ENCODE measurements at places on chromosomes 1 and 21.

DNA sequence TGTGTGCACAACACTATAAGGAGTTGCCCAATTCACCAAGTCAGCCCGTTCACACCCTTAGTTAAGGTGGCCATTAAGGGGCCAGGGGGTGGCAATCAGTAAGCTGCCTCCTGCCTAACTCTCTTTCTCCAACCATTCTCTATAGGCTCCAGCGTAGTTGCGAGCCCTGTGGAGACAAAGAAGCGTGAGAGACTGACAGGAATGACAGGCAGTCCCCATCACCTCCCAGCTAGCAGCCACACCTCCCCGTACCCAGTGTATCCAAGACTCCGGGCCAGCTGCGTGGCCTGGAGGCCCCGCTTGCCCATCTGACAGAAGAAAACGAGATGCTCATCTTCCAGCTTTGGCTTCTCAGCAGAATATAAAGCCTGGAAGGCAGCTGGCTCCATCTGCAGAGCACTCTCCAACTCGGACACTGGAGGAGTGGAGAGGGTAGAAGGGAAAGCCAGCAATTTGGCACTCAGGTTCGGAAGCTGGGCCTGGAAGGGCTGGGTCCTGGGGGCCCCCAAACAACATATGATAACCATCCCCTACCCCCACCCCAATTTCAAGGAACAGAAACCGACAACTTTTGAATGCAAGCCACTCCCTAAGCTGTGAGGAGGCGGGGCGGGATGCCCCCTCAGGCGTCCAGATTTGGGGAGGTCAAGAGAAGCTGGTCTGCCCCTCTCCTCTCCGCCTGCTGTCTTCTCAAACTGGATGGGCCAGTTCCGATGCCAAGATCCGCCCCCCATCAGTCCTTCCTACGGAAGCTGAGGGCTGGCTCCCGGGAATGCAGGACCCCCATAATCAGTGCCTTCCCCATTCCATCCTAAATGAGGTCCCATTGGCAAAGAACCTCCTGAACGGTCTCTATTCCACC is 872 bp downstream of the TSTD1 start:
- no peak for DNase-seq

- no peak for DNase-seq
These were observed 6.1 kb downstream of the STX12 start for GRCh38 chr1:27779122-27779521.

- no peak for DNase-seq
These were observed 23.8 kb downstream of the CD244 start for GRCh38 chr1:160838888-160839287.

- DNase-seq = no peak
These were observed 207.6 kb upstream of the HMCN1 start for GRCh38 chr1:185526344-185527307.

- DNase-seq = no peak
These were observed 114.2 kb downstream of the FCRL5 start for GRCh38 chr1:157438146-157438545.

GRCh38 chr21:32311621-32312020 is 13.0 kb downstream of the MRAP start:
- no peak for DNase-seq

GRCh38 chr1:233440951-233441401 is 113.5 kb downstream of the MAP3K21 start:
- no peak for DNase-seq

GRCh38 chr1:224064150-224064549 is 49.8 kb upstream of the FBXO28 start:
- no peak for DNase-seq

DNA sequence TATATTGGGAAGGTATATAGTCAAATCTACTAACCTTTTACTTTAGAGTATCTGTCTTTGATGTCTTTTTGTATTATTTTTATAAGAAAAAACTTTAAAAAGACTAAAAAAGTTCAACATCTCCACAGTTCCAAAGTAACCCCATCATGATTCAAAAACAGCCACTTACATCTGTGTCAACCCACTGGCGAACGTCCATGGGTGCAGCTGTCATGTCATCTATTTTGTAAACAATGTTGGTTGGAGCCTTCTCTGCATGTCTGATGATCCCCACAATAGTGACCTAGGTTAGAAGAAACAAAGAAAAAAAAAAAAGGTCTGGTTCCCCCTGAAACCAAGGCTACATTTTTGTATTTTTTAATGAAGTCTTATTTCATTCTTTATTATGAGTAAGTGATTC is 28.0 kb upstream of the SMPDL3B start:
- no peak for DNase-seq

DNA sequence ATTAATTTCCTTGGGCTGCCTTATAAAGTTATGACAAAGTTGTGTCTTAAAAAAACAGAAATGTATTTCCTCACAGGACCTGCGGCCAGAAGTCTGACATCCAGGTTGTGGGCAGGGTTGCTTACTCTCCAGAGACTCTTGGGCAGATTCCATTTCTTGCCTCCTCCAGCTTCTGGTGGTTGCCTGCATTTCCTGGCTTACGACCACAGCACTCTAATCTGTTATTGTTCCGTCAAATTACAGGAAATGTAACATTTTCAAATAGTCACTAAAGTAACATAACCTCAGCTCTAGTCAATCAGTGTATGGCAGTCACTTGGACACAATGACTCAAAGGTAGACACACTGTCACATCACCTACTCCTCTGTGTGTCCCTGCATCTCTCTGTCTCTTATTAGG is 226.8 kb downstream of the DNAH14 start:
- DNase-seq = no peak

DNA sequence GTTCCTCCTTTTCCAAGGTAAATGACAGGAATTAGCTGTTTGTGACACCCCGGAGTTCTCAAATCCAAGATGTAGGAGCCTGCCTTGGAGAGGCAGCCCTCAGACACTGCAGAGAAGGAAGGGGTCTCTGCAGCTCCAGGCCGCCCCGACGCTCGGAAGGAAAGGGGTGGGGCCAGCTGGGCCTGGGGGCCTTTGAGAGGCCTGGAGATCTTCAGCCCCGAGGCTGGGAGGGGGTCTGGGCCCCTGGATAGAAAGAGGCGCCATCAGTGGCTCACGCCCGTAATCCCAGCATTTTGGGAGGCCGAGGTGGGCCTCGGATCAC is 1.1 kb upstream of the TNFRSF18 start:
- no peak for DNase-seq

- no peak for DNase-seq
These were observed 16.7 kb downstream of the CHD5 start for GRCh38 chr1:6163191-6163972.

- no peak for DNase-seq
These were observed 56.4 kb downstream of the DIP2A start for GRCh38 chr21:46515109-46515508.

GRCh38 chr1:164311377-164311776 is 247.6 kb upstream of the PBX1 start:
- DNase-seq = no peak

- DNase-seq = no peak
These were observed 27.3 kb downstream of the GPR157 start for GRCh38 chr1:9101510-9102146.

- DNase-seq = no peak
These were observed 101.2 kb downstream of the PRDM2 start for GRCh38 chr1:13801232-13801631.

DNA sequence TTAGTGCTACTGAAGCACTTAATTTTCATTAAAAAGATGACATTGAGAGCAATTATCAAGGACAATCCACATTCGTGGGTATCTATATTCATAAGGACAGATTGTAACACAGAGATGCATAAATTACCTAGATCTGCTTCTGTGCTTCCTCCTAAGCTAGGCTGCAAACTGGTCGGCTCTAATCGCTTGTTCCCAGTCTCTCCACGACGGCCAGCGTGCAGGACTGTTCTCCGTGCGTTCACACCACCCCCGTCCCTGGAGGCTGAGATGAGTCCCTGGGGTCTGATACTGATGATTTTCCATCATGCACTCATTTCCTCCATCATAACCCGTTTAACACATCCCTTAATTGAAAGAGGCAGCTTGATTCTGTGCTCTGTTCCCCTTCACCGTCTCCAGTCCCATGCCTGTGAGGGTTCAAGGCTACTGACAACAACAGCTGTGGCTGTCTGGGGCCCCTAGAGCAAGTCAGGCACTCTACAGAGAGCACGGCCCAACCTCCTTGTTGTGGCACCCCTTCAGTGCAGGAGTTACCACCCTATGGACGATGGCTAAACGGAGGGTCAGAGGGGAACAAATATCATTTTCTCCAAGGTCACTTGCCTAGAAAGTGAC is 469.6 kb downstream of the NPHP4 start:
- no peak for DNase-seq

GRCh38 chr1:173758980-173759379 is 44.2 kb downstream of the KLHL20 start:
- no peak for DNase-seq

DNA sequence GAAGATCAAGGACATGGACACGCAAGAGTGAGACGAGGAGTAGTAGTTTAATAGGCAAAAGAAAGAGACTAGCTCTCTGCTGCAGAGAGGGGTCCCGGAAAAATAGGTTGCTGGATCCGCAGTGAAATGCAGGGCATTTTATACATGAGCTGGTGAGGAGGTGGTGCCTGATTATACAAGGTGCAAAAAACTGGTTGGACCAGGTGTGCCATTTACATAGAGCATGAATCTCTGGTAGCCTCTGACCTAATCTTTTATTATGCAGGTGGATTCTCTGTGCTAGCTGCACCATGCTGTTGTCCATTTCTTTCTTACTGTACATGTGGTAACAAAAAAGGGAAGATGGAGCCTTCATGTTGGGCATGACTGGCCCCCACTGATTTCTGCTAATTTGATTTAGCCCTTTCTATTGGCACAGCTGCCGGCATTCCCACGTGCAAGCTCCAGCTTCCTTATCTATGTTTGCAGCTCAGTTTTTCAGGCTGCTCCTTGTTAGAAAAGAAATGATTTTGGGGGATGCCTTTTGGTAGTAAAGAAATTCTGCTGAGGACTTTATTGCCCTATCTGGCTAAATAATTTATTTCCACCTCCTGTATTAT is 548.1 kb downstream of the BRINP3 start:
- DNase-seq = no peak

GRCh38 chr21:40613546-40614030 is 233.4 kb downstream of the DSCAM start:
- DNase-seq = no peak

DNA sequence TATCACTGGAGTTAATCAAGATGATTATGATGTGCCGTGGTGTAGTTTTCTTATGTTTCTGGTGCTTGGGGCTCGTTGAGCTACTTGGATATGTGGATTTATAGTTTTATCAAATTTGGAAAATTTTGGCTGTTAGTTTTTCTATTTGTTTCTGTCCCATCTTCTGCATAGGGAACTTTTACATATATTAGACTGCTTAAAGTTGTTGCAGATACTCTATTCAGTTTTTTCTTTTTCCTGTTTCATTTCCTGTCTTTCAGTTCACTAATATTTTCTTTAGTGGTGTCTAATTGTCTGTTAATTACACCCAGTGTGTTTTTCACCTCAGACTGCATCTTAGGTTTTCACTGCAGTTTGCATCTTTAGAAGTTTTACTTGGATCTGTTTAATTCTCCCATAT is 247.7 kb downstream of the CAMTA1 start:
- no peak for DNase-seq

DNA sequence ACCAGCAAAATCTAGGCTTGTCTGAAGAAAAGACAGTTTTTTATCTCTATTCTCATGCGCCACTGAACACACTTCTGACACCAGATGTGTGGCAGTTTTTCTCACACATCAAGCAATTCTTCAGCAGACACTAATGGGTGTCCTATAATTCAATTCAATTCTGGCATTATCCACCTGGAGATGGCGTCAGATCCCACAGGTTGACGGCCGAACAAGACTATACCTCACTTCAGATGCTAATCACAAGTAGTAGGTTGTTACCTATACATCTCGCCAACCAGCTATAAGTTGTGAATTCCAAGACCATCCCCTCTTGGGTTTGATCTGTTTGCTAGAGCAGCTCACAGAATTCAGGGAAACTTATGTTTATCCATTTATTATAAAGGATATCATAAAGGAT is 89.9 kb upstream of the ARTN start:
- no peak for DNase-seq

DNA sequence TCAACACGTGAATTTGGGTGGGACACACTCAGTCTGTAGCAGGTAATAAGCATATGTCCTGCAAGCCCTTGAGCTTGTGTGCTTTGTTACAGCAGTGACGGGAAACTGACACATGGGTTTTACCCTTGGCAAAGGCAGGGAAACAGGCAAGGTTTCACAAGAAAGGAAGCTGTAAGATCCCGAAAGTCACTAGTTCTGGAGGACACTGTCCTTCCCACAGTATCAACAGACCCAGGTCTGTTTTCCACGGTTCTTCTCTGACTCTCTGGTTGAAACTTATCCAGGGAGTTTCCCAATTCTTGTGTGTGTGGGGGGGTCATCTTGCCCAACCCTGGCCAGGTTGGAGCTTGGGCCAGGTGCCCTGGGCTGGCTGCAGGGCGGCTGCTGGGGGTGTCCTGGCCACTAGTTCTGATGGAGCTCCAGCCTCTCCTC is 29.3 kb upstream of the ZBTB21 start:
- DNase-seq = no peak

Measured in activated naive CD4-positive, alpha-beta T cell treated with anti-CD3 and anti-CD28 coated beads, Interleukin-2, amount 50 U/mL, for 16 hours (primary cell).